HT1080 (cell line): ENCODE measurements at places on chromosomes 6 and 20.

DNA sequence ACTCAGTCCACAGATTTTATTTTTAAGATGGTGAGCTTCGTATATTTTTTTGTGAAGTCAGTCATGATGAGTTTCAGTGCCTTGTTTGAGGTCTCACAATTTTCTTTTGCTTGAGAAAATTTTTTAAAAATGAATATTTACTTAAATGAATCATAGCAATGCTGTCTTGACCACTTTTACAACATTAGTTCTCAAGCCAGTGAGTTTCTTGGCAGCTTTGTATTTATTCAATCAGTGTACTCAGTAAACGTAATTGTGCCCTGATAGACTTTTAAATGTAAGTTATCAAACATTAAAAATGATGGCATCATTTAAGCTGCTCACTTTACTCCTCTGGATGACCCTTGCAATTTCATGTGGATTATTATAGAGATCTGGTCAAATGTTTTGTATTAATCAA, 261.4 kb downstream of the KHDC1L start:
- no peak for DNase-seq

DNA sequence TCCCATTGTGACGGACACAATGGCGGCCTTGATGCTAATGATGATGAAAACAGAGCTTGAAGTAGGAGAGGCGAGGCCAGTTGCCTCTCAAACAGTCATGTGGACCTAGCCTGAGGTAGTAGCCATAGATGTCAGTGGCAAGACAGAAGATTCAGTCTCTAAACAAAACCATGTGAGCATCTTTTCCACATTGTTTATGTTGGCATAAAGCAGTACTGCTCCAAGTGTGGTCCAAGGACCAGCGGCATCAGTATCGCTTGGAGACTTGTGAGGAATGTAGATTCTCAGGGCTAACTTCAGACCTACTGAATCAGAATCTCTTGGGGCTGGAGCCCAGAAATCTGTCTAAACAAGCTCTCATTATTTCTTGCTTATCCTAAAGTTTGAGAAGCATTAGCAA, 312.8 kb upstream of the JAG1 start:
- DNase-seq, result no peak

- DNase-seq, result peak; percentile 75
Measured at GRCh38 chr6:142047934-142048592, 84.7 kb upstream of the GJE1 start.

GRCh38 chr6:52284131-52284459, 447 bp downstream of the MCM3 start:
- DNase-seq, result peak; percentile 51

DNA sequence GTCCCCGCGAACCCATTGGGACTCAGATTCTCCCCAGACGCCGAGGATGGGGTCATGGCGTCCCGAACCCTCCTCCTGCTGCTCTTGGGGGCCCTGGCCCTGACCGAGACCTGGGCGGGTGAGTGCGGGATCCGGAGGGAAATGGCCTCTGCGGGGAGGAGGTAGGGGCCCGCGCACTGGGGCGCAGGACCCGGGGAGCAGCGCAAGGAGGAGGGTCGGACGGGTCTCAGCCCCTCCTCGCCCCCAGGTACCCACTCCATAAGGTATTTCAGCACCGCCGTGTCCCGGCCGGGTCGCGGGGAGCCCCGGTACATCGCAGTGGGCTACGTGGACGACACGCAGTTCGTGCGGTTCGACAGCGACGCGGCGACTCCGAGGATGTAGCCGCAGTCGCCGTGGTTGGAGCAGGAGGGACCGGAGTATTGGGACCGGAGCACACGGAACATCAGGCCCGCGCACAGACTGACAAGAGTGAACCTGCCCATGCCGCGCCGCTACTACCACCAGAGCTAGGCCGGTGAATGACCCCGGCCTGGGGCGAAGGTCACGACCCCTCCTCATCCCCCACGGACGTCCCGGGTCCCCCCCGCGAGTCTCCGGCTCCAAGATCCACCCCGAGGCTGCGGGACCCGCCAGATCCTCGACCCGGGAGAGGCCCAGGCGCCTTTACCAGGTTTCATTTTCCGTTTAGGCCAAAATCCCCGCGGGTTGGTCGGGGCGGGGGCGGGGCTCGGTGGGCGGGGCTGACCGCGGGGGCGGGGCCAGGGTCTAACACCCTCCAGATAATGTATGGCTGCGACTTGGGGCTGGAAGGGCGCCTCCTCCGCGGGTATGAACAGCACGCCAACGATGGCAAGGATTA, 15.7 kb upstream of the HLA-A start:
- no peak for DNase-seq

GRCh38 chr20:64155258-64156135, 8.8 kb upstream of the MYT1 start:
- no peak for DNase-seq

DNA sequence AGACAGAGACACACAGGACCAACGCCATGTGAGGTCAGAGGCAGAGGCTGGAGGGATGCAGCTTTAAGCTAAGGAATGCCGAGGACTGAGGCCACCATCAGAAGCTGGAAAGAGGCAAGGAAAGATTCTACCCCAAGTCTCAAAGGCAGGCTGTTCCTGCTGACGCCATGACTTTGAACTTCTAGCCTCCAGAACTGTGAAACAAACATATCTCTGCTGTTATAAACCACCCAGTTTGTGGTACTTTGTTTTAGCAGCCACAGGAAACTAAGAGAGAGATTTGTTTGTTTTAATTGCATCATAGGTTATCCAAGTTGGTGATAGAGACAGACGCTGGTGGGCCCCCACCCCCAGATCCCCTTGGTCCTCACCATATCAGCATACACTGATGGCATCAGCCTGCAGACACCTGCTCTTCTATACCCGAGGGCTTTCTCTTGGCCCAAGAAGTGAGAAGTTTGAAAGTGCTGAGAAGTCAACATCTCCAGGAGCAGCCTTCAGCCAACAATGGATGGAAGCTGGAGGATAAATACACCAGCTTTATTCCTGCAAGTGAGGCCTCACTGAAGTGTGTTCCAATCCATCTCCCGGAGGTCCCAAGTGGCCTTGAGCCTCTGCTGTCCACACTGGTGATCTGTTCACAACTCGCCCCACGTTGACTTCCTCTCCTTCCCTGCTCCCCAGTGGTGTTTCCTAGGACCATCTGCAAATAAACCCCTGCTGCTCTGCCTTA, 154.7 kb downstream of the BTBD3 start:
- DNase-seq, result no peak

GRCh38 chr20:35091816-35092523, 637 bp downstream of the TRPC4AP start:
- DNase-seq, result no peak

- no peak for DNase-seq
Measured at GRCh38 chr6:139812939-139813338, 438.5 kb upstream of the CITED2 start.

GRCh38 chr6:95286874-95287273, 290.5 kb upstream of the MANEA start:
- no peak for DNase-seq

DNA sequence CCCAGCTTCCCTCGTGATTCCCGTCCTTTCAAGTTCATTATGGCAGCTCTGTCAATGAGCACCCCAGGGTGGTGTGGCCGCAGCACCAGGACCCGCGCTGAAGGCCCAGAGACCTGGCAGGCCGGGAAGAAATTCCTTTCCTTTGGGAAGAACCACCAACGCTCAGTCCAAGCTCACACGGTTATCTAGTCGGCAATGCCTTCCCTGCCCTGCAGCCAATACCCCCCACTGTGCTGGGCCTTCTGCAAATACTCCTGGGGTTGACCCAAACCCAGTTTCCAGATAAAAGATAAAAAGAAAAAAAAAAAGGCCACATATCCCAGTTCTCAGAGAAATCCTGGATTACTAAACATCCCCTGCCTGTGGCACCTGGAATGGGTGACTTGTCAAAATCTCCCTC, 28.7 kb downstream of the PXDC1 start:
- DNase-seq, result no peak

- DNase-seq, result no peak
Measured at GRCh38 chr6:155186052-155186658, 77.7 kb upstream of the CLDN20 start.

DNA sequence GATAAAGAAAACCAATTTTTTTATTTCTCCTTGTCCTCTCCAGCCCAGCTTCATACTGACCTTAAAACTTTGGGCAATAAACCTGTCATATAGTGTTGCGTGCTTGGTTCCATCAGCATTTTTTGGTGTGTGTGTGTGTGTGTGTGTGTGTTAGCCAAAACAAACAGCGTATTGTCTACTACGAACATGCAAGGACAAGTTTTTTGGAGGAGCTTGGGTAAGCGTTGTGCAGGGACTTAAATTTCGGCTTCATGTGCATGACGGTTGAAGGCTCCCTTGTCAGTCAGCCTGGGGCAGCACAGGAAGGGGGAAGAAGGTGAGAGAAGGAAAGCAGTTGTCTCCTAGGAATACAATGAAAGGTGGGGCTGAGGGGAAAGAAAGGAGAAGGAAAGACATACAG, 62.0 kb upstream of the PAX1 start:
- no peak for DNase-seq

DNA sequence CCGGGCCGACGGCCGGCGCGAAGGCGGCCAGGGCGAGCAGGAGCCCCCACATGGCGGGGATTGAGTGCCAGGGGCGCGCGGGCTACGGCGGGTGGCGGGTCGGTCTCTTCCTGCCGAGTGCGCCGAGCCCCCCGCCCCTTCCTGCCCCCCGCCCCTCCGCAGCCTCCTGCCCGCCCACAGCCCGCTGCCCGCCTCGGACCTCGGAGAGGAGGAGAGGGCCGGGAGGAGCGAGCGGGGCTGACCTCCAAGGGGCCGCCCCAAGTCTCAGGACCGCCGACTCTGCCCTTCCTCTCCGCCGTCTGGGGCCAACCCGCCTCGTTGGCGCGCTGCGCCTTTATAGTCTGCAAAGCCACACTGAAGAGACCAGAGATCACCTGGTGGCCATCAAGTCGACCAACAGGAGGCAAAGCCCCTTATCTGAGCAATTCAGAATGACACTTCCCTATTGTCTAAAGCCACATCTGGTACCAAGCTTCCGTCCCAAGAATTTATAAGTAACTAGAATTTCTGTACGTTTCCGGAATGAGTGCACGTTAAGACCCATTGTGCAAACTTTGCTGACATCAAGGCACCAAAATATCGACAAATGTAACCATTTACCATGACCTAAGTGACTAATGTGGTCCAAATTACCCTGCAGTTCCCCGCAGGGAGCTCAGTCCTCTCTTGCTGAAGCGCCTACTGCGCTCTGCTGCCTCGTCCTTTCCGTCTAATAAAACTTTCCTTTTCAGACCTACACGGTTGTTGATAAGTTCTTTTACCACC, at the start of gene CPXM1:
TSS of gene CPXM1 (minus strand) at position 107 of the 765 bp plus-strand sequence. CDS start at position 52, 55 bp downstream.
- no peak for DNase-seq

DNA sequence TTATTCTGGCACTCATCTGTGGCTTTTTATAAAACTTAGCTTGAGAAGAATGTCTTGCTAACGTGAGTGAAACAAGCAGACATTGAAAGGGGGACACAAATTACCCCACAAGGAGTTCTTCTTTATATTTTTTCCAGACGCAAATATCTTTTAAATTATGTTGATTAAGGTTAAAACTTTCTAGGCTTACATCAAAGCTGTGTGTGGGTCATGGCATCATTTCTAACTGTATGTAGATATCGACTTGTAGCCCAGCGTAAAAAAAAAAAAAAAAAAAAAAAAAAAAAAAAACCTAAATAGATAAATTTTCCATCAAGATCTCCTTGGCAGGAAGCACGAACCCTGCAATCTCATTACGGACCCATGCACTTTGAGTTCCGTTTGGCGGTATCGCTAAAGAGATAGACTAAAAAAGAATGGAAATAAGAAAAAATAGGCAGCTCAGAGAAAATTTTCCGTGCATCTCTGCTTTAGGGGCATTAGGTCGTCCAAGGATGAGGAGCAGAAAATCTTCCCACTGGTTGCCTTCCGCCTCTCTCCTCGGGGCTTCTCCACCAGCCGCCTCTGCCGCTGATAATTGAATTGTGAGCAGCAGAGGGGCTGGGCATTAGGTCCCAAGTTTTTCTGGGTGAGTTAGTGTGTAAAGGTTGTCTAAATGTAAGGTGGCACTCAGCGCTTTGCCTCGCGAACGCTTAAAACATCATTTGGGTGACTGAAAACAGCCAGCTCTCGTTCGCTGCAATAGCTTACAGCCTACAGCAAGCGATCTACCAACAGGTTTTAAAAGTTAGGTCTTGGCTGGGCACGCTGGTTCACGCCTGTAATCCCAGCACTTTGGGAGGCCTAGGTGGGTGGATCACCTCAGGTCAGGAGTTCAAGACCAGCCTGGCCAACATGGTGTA, 194.0 kb downstream of the TRIM27 start:
- peak; percentile 23 for DNase-seq

- no peak for DNase-seq
Measured at GRCh38 chr6:142011156-142011555, 121.6 kb upstream of the GJE1 start.

GRCh38 chr20:53428996-53429395, 164.6 kb downstream of the ZNF217 start:
- no peak for DNase-seq

DNA sequence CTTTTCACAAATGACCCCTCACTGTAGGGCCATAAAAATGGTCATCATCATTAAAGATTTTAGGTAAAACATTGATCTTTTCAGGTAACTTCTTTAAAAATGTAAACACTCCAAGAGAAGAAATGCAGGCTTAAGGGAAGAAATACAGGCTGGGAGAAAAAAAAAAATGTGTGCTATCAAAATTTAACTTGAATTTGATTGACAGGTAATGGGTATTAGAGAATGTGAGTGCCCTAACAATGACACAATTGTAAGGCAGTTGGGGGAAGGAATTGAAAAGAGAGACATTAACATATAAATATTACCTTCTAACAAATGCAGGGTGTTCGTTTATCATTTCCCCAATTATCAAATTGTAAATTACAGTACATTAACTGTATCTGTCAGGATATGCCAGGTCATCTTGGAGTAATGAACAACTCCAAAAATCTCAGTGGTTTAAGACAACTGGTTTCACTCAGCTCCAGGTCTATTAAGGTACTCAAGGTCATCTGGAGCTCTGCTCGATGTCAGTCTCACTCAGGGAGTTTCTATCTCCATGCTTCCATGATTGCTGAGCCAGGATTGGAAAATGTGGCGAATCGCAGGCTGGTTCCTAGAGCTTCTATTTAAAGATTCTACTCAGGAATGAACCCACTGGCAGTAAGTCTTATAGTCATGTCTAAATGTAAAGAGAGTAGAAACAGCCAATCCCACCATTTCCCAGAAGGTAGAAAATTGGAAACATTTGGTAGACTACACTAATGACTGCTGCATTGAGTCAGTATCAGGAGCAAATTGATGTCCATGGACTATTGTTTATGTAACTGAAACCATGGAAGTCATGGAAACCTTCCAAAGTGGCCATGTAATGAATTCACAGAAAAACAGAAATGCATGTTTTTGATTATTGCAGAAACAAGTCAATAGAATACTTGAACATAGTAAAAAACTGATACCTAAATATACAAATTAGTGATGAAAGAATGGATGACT, 55.6 kb downstream of the FRK start:
- no peak for DNase-seq

- no peak for DNase-seq
Measured at GRCh38 chr6:11215773-11216172, 16.7 kb downstream of the NEDD9 start.
